ENCODE measurements at places on chromosomes 6 and 20.

DNA sequence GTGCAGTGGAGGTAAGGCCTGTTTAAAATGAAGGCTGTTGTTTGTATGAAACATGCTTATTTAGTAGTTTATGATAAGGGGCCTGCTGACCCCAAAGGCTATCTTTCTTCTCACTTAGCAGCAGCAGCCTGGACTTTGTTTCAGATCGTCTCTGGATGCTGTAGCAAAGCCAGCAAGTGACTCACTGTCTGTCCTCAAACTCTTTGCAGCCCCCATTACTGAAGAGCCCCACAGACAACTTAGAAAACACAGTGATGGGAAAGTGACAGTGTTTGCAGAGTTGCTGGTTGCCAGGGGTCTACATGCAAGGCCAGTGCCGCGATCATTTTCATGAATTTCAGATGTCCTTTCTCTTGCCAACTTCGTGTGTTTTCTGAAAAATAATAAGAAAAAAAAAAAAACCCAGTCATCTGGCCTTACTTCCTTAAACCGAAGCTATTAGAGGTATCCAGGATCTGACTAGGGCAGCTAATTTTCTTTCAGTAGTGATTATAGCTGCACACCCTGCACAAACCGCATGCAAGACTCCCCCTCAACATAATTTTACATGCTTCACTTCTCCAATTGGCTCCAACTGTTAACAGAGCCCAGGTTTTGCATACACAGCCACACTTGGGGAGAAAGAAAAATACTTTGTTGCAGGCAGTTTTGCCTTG, 11.6 kb upstream of the F13A1 start:
- no peak for DNase-seq

- no peak for DNase-seq
These were observed 31.2 kb upstream of the MANEA start for GRCh38 chr6:95546148-95546547.

DNA sequence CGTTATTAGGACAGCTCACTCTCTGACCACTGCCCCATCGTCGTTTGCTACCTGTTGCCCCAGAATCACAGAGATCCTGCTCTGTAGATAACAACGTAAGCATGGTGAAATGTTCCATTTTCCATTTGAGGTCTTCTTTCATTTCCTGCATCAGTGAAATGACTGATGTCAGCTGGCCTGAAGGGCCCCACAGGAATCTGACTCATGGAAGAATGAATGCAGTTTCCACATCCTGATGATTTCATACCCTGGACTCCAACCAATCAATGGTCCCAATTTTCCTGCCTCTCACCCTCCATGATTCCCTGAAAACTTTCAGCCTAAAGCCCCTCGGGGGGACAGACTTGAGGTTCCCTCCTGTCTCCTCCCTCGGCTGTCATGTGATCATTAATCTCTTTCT, 394.4 kb upstream of the CDH4 start:
- no peak for DNase-seq

DNA sequence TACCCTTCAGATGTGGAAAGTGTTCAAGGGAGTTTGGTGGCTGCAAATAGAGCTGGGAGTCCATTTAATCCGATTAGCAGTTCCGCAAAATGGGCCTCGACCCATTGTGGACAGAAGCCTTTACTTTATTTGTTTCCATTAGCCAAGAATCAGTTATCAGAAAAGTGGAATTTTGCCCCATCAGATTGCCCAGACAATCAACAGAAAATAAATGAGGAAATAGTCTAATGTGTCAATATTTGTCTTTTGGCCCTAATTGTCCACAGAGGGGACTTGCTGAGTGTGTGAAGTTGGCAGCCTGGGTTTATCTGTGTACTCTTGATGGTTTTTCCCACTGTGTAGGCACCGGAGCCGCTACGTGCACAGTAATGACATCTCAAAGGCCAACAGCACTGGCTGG, 134.3 kb downstream of the LINC00237 start:
- DNase-seq, result no peak

GRCh38 chr20:46148313-46149208, 30.4 kb downstream of the CD40 start:
- DNase-seq, result no peak

- DNase-seq, result no peak
These were observed 32.8 kb downstream of the GSS start for GRCh38 chr20:34922654-34923381.

DNA sequence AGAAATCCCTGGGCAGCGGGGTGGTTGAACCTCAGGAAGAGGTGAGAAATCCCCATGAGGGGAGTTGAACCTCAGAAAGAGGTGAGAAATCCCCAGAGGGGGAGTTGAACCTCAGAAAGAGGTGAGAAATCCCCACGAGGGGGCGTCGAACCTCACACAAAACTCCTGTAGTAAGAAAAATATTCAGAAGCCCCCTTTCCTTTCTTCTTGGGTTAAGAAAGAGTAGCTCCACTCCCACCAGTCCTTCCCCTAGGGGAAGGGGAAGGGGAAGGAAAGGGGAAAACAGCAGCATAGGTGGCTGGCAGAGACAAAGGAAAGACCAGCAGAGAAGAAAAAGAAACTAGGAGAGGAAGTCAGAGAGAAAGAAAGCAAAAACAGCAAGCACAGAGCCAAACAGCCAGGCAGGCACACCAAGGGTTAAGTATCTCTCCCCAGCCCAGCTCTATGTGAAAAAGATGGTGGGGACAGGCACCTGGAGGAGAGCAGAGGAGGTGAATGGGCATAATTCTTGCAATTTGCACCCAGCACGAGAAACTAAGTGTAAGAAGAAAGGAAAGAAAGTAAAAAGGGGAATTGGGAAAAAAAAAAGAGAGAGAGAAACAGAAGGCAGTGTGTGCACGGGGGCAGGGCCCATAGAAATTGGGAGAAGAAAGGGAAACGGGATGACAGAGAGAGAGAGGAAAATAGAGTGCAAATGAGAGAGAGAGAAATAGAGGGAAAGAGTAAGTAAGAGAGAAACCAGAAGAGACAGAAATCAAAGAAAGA, 88.2 kb downstream of the PLG start:
- no peak for DNase-seq

DNA sequence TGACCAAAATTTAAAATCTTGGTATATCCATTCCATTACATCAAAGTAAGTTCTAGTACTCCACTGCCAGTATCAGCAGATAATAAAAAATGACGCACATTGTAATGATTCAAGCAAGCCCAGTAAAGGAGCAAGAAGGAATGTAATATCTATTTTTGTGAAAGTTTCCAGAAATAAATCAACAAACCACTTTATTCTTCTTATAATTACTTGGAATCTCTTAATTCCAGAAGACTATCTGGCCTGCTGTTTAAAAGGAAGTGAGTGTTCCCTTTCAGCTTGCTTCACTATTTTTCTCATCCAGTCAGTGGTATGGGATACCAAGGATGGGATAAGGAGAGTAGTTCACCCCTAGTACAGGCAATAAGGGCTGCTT, 42.2 kb upstream of the DSE start:
- DNase-seq, result no peak

GRCh38 chr6:37523412-37523811, 23.7 kb upstream of the CCDC167 start:
- no peak for DNase-seq

GRCh38 chr20:33648396-33649004, 13.6 kb upstream of the C20orf144 start:
- DNase-seq, result no peak

GRCh38 chr6:88655586-88655985, 307.8 kb downstream of the RNGTT start:
- no peak for DNase-seq

DNA sequence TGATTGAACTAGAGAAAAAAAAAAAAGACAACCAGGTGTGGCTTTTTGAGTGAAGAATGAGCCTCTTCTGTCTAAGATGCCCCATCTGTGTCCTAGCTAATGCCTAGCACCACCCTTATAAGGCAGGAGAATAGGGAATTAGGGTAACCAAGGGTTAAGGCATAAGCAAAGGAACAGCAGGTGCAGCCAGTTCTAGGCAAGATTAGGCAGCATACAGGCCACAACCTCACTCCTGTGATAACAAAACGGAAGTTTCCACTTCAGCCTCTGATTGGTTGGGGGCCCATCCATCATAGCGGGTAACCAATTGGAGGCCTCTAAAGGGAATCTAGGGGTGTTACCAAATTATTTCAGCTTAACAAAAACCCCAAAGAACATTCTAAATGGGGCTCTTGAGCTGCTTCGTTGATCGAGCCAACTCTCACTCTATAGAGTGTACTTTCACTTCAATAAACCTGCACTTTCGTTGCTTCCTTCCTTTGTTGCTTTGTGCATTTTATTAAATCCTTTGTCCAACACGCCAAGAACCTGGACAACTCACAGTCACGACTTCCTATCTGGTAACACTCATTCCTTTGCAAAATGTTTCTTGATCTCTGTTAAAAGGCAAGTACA, 61.9 kb upstream of the TAGAP start:
- DNase-seq, result peak; percentile 81

DNA sequence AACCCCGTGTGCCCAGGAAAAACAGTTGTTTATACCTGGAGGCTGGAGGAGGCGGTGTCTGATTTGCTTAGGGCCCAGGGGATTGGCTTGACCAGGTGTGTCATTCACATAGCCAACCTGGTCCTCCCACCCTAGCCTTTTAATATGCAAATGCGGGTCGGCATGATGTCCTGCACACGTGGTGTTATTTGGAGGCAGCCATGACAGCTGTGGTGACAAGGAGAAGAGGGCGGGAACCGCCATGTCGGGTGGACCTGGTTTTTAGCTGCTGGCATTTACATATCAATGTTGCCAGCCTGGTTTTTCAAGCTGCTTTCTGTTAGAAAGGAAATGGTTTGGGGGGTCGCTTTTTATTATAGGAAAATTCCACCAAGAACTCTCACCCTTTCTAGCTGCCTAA, 291.4 kb upstream of the QKI start:
- DNase-seq, result no peak

DNA sequence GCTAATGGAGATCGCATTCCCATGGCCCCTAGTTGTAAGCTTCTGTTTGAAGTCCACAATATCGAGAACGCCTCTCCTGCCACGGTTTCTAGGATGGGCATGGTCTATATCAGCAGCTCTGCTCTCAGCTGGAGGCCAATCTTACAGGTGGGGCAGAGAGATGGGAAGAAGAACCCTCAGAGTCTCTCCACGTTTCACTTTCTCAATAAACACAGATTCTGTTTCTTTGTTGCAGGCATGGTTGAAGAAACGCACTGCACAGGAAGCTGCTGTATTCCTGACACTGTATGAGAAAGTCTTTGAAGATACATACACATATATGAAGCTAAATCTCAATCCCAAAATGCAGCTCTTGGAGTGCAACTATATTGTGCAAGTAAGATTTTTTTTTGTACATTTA, 157.9 kb downstream of the DNAH8 start:
- DNase-seq, result no peak

DNA sequence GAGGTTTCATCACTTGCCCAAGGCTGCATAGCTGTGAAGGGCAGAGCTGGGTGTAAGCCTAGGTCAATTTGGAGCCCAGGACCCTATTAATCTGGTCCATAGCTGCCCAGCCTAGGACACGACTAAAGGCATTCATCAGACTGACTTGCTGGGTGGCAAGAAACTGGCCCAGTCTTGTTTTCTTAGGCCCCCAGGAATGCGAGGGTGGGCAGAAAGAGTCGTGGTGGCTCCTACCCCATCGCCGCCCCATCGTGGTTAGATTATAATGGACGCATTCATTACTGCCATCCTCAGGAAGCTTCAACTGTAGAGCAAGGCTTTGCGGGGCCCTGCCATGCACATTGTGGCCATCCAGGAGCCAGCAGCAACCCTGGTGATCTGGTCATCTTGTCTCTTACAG, 16.1 kb downstream of the DYNLRB1 start:
- DNase-seq, result no peak

- no peak for DNase-seq
These were observed 139.3 kb upstream of the FOXA2 start for GRCh38 chr20:22723659-22724058.

DNA sequence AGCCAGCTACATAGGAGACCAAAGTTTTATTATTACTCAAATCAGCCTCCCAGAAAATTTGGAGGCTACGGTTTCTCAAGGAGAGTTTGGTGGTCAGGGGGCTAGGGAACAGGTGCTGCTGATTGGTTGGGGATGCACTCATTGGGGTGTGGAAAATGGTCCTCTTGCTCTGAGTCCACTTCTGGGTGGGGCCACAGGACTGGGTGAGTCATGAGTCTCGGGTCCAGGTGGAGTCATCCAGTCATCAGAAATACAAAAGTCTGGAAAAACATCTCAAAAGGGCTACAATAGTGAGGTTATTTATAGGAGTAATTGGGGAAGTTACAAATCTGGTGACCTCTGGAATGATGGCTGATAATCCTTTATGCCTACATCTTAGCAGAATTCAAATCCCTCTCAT, 54.3 kb upstream of the SLC22A16 start:
- no peak for DNase-seq

GRCh38 chr6:47473791-47474346, 3.7 kb upstream of the CD2AP start:
- DNase-seq, result no peak

GRCh38 chr6:139680819-139681218, 306.4 kb upstream of the CITED2 start:
- DNase-seq, result no peak

- DNase-seq, result peak; percentile 32
These were observed 395.3 kb upstream of the SULF2 start for GRCh38 chr20:48180618-48181017.

- no peak for DNase-seq
These were observed 9.6 kb upstream of the APCDD1L start for GRCh38 chr20:58524814-58525213.

- no peak for DNase-seq
These were observed 42.2 kb downstream of the TBC1D7 start for GRCh38 chr6:13286181-13286580.

- DNase-seq, result no peak
These were observed 114.0 kb upstream of the FOXA2 start for GRCh38 chr20:22698259-22698842.

DNA sequence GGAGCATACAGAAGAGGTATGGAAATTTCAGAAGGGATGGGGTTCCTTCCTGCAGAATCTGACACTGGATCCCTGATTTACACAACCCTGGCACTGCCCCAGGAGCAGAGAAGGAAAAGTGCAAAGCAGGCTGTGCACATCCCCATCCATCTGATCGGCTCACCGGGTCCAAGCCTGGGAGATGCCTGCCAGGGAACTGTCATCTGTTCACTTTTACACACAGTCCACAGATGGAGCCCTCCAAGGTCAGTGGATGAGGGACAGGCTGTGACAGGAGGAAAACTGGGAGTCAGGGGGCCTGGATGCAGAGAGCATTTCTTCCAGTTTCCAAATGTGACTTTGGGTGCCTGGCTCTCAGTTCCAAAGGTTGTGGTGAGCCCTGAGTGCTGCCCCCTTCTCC, 11.0 kb upstream of the SYNDIG1 start:
- peak; percentile 11 for DNase-seq

GRCh38 chr6:89970072-89970471, 75.8 kb downstream of the GJA10 start:
- DNase-seq, result no peak

DNA sequence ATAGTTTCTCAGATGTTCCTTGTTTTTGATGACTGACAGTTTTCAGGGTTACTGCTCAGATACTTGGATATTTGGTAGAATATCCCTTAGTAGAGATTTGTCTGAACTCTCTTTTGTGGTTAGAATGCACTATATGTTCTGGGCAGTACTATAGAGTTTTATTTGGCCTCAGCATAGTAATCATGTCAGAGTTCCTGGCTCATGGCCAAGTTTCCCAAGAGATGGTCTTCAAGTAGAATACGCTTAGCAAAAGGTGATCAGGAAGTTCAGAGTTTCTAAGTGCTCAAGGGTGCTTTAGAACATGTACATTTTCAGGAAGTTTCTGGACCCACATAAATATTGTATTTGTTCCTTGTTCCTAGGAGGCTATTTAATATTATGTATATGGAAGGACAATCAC, 1209.7 kb upstream of the GJE1 start:
- DNase-seq, result no peak
